ENCODE measurements at places on chromosomes 5 and 9.

- DNase-seq = no peak
These were observed 849 bp upstream of the MGAT1 start for GRCh38 chr5:180803181-180804128.

DNA sequence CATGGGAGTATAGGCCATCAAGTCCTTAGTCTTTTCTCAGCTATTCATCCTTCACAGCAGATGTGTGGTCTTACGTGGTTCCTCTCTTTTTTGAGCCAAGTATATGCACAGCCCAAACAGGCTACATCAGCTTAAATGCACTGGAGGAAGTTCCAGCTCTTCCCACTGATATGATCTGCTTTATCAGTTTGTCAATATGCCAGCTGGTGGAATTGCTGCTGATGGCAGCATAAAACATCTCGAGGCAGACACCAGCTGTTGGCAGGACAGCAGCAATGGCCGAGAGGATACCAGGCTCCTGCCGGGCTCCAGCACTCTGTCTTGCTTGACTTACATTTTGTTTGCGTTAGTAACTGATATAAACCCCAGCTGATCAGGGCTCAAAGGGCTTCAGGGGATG, 143.4 kb downstream of the TENT4A start:
- DNase-seq = no peak

DNA sequence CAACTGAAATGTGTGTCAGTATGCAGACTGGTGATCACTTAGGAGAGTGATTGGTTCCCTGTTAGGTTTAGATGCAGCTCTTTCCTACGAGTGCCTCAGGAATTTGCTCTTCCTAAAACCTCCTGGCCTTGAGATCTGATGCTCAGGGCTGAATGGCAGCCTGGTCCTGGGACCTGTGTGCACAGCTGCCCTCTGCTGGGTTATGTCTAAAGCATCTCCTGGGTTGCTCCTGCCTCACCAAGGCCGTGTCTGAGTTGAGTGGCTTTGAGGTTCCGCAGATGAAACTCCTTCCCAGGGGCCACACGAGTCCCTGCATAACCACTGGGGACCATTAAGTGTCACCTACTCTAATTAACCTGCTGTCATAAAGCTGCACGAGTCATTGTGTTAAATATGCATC, 59.5 kb downstream of the MVB12B start:
- no peak for DNase-seq

GRCh38 chr9:134452728-134453127, 126.5 kb downstream of the RXRA start:
- DNase-seq = no peak

GRCh38 chr9:36164372-36164771, 4.8 kb upstream of the CCIN start:
- no peak for DNase-seq

- no peak for DNase-seq
These were observed 48.8 kb upstream of the PLCXD3 start for GRCh38 chr5:41559184-41559583.

DNA sequence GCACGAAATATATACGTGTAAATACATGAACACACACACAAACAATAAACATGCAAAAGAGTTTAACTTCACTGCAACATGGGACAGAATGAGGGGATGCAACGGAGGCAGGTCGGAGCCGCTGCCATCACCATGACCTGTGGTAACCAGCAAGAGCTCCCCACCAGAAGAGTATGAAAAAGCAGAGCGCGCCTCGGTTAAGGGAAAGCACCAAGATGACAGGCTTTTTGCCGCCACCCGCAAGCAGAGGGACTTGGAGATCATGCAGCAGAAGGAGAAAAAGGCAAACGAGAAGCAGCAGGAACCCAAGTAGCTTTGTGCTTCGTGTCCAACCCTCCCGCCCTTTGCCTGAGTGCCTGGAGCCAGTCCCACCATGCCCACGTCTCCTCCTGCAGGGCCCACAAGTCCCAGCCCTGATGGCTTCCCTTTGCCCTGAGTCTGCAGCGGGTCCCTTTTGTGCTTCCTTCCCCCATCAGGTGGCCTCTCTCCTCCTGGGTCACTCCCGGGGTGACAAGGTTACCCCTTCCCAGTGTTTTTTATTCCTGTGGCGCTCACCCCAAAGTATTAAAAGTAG, 13.8 kb downstream of the WHRN start:
- no peak for DNase-seq

DNA sequence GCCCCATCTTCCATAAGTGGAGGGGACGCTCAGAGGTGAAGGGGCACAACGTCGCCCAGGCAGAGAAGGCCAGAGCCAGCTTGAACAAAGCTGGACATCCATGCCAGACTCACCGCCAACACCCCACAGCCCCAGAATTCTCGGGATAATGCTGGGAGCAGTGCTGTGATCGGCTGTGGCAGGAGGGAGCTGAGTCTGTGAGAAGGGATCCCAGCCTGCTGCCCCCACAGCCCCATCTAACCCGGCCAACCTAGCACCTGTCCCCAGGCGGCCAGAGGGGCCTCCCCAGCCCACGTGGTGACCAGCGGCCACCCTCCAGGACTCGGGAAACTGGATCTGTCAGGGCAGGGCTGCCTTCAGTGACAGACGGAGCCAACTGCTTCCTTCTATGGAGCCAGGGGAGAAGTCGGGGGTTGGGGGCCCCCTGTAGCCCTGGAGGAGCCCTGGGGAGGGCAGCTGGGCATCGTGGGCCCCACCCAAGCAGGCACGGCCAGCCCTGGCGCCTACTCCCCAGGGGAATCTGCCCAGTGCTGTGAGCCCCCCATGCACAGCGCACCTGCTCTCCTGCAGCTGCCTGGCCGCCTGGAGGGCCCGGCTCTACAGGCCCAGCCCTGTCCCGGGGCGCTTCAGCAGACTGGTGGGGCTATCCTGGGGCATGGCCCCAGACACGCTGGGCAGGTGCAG, 6.0 kb downstream of the BRD3 start:
- DNase-seq = no peak

DNA sequence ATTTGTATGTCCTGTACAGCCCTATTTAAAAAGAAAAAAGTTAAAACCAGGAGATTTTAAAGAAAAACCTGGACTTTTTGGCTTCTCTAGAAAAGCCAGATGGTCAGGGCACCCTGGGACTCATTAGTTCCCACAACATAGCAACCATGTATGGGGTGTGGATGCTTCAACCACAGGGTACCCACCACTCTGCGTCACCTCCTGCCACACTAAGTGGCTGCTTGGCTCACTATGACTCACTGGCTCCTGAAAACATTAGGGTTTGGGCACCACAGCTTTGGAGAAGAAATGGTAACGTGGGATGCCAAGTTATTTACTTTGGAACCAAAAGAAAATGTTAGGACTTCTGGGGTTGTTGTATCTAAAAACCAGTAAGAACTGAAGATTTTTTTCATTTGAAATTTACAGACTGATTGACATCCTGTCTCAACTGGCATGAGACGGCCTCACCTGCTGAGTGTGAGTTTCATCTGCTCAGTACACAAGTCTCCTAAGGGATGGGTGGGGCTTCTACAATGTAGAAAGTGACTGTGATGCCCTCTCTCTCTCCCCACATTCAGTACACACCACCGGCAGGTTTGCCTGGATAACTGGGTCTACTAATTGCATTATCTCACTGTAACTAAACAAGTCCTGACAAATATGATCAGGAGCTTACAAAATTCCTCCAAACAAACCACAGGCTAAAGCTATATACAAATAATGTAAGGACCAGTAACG, 103.9 kb downstream of the ESM1 start:
- DNase-seq = no peak

DNA sequence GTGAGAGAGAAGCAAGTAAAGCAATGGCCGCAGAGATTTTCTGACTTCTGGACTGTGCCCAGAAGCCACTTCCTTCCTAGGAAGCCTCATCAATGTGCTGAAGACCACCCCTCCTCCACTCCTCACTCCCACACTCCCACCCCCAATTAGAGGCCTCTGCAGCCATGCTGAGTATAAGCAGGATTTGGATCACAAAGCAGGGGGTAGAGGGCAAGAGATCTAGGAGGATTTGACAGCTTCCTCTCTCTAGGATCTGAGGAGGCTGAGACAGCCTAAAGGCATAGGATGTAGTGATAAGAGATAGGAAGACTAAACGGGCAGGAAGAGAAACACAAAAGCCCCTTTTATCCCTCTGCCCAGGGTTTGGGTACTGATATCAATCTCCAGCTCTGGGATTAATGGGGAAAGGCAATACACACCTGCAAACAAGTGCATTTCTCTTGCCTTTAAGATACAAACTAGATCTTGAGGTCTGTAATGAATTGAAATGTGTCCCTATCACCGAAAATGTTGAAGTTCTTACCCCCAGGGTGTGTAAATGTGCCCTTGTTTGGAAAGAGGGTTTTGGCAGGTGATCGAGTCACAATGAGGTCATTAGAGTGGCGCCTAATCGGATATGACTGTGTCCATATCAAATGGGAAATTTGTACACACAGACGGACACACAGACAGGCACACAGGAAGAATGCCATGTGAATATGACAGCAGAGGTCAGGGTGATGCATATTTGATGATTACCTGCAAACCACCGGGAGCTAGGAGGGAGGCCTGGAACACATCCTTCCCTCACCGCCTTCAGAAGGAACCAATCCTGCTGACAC, 28.5 kb downstream of the KCNV2 start:
- no peak for DNase-seq

DNA sequence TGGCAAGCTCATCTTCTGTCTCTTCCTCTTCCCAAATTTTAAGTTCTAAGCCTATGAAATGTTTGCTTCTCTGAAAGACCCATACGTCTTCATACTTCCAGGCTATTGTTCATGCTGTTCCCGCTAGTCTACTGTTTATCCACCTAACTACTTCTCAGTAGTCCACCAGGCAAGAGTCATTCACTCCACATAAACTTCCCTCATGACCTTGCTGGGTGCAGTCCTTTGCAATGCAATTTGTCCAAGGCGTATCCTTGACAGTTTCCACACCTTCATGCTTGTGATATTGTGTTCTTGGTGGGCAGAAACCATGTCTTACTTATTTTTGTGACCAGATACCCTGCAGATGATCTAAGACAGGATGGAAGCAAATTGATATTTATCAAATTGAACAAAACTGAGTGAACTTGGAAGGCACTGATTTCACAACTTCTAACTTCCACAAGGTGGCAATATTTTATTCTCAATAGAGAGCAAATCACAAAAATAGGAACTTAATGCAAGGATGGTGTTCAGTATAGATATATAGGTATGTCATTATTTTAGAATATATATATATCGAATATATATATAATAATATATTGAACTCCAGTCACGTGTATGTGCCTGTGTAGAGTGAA, 30.3 kb downstream of the TYRP1 start:
- DNase-seq = no peak

DNA sequence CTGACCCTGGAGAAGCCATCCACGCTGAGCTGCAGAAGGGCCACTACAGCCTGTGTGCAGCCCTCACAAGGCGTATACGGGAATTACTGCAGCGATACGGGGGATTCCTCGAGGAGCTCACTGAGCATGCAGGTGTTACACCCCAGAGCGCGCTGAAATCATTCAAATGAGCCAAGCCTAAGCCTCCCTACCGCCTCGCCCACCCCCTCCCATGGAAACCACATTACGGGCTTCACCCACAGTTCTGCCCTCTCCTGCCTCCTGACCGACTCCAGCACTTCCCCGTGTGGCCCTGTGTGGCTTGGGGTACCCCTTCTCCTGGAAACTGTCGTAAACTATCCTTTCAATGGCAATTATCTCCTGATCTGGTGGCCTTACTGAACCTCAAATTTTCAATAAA, 13.3 kb downstream of the SURF6 start:
- DNase-seq = no peak

DNA sequence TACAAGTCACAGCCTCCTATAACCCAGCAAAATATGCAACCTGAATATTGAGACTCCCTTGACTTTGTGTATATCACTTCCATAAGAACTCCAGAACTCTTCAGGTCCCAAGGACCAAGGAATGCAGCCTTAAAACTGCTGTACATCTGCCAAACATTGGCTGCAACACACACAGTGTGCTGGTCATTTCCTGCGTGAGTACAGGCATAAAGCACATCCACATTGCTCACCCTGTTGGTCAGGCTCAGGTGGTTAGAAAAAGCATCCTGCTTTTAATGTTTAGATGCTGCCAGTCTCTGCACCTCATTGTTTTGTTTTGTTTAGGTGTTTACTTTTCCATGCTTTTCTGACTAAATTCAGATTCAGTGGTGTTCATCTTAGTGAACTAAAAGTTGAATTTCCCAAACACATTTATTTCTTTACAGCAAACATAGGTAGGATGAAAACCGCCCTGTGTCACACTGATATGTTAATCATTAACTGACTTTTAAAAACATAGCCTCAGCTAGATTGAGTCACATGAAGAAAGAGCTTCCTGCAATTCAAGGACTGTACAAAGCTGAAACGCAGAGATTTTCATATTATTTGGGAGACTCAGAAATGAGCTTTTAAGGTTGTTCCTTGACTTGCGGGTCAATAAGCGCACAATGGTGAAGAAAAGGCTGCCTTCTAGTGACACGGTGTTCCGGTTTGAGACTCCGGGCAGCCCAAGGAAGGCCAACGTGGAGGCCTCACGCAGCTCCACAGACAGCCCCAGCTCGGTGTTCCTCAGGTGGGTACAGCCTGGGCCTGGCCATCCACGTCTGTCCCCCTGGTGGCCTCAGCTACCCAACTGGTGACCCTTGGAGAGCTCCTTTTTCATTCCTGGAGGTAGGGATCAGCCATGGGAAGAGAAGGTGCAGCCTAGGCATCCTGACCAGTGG, 52.2 kb upstream of the GRAMD2B start:
- no peak for DNase-seq

- no peak for DNase-seq
These were observed 13.6 kb upstream of the ARHGAP26 start for GRCh38 chr5:142756576-142756975.

DNA sequence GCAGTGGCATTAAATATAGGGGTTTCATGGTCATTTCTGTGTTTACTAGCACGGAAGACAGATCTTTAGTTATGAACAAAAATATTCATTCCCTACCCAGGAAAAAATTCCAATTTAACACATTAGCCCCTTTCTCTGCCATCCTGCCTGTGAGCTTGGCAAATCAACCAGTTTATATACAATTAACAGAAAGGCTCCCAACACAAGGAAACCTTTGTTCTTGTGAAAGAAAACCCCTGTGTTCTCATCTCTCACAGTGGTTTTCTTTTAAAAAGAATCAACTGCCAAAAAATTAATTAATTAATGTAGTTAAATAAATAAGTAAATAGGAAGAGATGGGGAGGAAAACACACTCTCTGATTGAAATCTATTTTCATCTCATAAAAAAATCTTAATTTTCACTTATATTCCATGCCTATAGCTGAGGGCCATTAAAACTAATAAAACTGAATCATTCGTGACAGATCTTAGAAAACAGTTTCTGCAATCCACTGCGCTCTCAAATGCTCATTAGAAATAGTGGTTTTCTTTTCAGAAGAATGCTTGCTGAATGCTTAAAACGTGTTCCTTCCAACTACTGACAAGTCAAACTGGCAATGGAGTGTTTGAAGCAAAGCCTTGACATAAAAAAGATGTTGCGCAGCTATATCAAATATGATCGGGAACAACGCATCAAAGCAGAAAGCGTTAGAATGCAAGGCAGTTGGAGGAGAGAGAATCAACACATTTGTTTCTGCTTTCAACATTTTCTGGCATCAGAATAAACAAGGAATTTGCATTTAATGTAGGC, 387.7 kb downstream of the TLR4 start:
- DNase-seq = no peak

GRCh38 chr5:127011961-127012644, 18.3 kb downstream of the MARCHF3 start:
- no peak for DNase-seq

Data from Panc1 (cell line).